ENCODE measurements at places on chromosomes 4 and X.

DNA sequence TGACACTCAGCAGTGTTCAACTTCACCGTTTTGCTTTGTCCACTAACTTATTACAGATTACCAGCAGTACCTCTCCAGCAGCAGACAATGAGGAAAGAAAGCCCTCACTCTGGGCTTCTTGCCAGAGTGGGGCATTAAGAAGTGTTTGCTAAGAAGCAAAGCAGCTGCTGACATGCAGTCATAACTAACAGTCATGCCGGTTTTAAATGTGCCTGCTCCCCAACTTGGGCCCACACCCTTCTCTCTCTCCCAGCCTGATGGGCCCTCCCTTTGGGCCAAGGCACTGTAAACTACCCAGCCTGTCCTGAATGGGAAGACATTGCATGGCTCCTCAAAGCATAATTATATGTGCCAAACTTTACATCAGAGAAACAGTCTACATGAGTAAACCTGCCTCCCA lies 54.6 kb upstream of the HHIP start:
- DNase-seq: no peak

- no peak for DNase-seq
Measured at GRCh38 chrX:143500751-143501150, 16.5 kb downstream of the SPANXN3 start.

- DNase-seq: no peak
Measured at GRCh38 chr4:74267998-74268606, 40.2 kb upstream of the EPGN start.

GRCh38 chrX:110120025-110120424 lies 117.1 kb downstream of the TMEM164 start:
- no peak for DNase-seq
